Activated CD4-positive, alpha-beta T cell treated with anti-CD3 and anti-CD28 coated beads for 4 hours (primary cell): ENCODE measurements at places on chromosomes 6 and 20.

- DNase-seq = no peak
Observed at GRCh38 chr6:157029980-157030690, 253.0 kb downstream of the ARID1B start.

DNA sequence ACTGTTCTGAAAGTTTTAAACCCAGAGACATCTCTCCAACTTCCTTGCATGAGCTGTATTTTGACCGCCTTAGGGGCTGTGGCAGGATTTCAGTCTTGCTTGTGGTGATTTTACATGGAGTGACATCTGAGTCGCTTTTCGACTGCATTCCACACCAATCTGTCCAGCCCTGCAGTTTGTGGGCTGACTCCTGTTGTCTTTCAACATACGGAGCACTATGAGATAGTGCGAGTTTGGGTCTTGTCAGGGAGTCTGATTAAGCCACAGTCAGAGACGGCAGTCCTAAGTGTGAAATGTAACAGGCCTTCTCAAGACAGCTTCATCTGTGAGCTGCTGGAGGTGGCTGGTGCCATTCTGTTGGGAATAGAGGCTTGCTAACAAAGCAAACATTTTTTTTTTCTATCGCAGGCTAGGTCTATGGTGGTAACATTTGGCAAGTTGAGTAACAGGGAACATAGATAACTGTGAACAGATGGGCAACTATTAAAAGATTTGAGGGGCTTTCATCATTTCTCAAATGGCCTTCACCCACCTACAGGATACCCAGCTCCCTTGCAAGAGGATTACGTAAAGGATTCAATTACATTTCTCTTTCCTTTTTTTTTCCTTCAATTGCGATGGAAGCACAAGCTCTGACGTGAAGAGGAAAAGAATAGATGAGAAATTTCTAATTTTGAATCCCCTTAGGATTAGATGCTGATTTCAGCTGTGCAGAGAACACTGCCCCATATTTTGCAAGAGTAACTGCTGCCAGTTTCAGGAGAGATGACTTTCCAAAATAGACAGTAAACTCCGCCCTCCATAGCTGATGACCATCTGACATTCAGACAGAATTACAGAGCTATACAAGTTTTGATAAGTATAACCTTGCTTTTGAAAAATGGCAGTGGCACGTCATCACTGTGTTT, 25.1 kb downstream of the CAP2 start:
- DNase-seq = no peak

GRCh38 chr6:157019733-157020132, 242.6 kb downstream of the ARID1B start:
- DNase-seq = no peak

DNA sequence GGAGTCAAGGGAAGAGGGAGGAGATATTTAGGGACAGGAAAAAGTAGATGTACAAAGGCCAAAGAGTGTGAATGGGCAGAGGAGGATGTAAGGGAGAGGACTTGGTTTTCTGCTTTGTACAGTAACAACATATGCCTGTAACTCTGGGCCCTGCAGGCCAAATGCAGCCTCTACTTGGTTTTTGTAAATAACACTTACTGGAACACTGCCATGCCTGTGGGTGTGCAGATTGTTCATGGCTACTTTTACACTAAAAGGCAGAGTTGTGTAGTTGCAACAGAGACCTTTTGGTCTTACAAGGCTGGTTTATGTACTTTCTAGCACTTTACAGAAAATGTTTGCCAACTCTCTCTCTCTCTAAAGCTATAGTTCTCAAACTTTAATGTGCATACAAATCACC, 157.1 kb downstream of the PHACTR1 start:
- DNase-seq = no peak

DNA sequence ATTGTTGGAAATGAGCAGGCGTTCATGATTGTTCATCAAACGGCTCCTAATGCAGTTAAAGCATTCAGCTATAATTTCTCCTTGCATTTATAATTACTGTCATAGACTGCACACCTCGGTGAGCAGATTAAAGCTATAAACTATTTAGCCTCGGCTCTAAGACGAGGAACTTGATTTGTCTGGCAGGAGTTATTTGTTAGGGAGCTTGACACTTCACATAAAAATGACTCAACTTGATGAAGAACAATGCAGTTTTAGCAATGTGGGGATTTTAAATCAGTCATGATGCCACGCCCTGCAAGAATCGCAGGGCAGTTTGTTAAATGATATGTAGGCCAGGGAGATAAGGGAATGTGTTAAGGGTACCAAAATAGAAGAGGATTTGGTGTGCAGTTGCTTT, 290.2 kb downstream of the TSHZ2 start:
- DNase-seq = no peak

- DNase-seq = no peak
Observed at GRCh38 chr6:75481936-75482593, 11.5 kb downstream of the FILIP1 start.

DNA sequence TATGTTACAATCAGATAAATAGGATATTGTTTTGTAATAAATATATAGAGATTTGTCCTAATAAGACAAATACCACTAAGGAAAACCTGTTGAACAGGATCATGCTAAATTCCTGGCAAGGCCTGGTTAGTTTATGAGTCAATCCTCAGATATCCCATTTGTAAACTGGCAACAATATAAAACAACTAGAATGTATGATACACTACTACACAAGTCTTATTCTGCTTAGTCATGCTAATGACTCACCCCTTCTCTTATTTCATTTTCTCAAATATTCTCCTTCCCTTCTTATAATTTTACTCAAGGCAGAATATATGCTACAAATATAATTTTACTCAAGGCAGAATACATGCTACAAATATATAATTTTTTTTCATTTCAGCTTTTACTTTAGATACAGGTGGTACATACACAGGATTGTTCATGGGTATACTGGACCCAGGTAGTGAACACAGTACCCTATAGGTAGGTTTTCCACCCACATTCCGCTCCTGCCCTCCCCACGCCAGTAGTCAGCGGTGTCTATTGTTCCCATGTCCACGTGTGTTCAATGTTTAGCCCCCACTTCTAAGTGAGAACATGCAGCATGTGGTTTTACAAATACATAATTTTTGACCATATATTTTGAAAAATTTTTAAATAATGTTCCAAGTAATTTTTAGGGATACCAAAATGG, 6.3 kb downstream of the OSER1 start:
- no peak for DNase-seq

DNA sequence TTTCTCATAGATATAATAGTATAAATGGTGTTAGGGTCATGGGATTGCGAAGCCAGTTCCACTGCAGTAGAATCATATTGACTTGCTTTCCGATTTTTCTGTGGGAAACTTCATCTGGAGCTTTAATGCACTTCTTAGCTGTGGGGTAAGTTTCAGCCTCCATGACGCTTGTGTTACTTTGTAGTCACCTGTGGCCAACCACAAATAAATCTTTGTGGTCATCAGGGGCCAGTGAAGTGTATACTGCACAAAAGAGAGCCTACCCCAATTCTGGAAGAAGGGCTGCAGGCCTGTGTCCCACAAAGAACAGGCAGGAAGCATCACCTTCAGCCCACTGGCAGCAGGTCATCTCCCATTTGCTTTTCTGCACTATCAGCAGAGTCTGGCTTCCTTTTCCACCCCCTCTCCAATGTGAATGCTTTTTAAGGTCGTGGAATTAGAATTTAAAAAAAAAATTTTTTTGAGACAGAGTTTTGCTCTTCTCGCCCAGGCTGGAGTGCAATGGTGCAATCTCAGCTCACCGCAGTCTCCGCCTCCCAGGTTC, 32.0 kb downstream of the MTHFD1L start:
- DNase-seq = no peak
